DMS 273 treated with DMSO at 0.1 percent for 48 hours (cell line): ENCODE measurements at places on chromosomes 4 and X.

DNA sequence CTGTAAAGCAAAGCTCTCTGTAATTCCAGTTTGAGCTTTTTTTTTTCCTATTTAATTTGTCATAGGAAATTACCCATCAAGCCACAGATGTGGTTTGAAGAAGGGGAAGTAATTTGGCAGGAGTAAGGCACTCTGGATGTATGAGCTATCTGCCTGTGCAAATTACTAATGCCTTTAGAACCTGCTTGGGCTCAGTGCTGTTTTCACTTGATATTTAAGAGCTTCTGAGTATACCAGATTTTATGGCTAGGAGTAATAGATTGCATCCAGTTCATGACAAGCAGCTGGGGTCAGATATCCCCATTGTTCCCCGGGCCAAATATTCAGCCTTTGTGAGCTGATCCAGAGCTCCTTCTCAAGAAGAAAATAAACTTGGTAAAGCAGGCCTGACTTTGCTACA lies 89.1 kb downstream of the DCAF8L2 start:
- DNase-seq, result no peak

- DNase-seq, result no peak
Measured at GRCh38 chrX:118504581-118504980, 9.0 kb downstream of the DOCK11 start.

- no peak for DNase-seq
Measured at GRCh38 chr4:117596917-117597480, 437.3 kb upstream of the NDST3 start.

GRCh38 chrX:109934935-109935334 lies 68.0 kb upstream of the TMEM164 start:
- DNase-seq, result no peak

DNA sequence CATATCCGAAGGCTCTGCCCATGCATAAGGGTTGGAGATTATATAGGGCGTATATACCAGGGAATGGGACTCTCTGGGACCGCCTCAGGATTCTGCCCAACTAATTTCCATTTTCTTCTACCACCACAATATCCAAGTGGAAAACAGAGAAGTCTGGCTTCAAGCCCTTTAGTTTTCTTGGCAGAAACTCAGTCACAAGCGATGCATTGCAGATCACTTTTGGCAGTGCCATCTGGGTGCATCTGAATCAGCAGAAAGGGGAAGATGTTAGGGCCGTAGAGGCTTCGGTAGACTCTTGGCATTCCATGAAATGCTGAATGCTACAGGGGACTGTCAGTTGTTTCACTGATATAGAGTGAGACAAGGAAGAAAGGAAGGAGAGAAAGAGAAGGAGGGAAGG lies 94.1 kb upstream of the FAM9B start:
- DNase-seq, result no peak

GRCh38 chr4:86556791-86557415 lies 37.2 kb upstream of the PTPN13 start:
- DNase-seq, result no peak
